Transverse colon (tissue), 4 donors: ENCODE measurements at places on chromosomes 5 and 9. TPM values are rescaled to one million over a fixed set of nuclear protein-coding genes. Genes with fewer than 3 reads are reported as not detected.

The POLR1E gene
- 10.2 TPM for total RNA-seq

The LSM11 gene
- total RNA-seq, result 4.1 TPM

DNA sequence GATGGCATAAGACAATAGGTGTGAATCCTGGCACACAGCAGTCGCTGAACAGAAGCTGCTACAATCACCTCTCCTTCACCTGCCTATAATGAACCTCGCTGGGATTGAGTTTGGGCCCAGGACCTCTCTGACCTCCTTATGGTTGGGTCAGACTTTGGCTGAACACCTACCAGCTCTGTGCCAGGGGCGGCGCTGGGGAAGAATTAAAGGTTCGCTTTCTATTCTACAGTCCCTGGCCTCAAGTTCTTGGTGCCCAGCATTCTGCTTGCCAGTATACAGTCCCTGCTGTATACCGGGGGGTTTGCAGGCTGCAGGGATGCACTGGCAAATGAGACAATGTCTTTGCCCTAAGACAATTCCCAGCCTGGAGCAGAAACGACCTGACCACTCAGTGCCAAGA lies 895 bp upstream of the STRBP start:
- no peak for DNase-seq

DNA sequence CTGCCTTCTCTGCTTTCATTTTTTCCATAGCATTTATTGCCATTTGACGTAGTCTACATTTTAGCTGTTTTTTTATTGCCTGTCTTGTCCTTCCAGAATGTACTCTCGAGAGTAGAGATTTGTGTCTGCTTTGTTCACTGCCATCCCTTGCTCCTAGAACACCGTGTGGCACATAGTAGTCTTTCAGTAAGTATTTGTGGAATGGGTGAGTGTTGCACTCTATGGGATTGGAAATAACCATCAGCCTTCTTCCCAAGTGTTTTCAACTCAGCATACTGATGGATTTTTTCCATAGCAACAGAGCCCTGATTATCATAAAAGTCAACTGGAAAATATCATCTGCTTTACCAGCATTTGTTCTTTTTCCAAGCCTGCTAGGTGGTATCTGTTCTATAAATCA lies 462.6 kb downstream of the ENC1 start:
- DNase-seq, result no peak

- DNase-seq, result no peak
Observed at GRCh38 chr5:133247151-133247709, 195.4 kb downstream of the HSPA4 start.
